ENCODE measurements at places on chromosomes 2 and 18.

DNA sequence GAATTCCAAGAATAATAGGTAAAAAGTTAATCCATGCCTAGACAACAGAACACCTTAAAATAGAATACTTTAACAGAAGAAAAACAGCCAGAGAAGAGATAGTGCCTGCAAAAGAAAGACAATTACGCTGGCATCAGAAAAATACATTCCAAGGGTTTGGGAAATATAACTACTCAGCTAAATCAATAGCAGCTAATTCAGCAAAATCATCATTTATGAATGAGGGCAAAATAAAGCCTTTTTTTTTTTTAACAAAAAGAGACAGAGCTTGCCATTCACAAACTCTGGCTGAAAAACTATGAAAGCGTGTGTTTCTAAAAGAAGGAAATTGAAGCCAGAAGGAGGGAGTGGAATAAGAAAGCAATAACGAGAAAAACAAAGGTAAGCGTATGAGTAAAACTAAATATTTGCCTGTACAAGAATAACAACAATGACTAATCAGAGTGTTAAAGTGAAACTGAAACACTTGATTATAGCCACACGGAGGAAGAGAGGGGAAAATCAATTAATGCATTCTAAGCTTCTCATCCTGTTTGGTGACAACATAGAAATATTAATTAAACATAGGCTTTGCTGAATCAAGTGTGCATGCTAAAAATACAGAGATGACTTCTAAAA lies 90.2 kb downstream of the EHD3 start:
- peak; percentile 80 for DNase-seq

GRCh38 chr2:63851691-63852311 lies 10.1 kb downstream of the UGP2 start:
- DNase-seq, result no peak

- no peak for DNase-seq
Measured at GRCh38 chr18:61972389-61973264, 79.8 kb upstream of the RNF152 start.

DNA sequence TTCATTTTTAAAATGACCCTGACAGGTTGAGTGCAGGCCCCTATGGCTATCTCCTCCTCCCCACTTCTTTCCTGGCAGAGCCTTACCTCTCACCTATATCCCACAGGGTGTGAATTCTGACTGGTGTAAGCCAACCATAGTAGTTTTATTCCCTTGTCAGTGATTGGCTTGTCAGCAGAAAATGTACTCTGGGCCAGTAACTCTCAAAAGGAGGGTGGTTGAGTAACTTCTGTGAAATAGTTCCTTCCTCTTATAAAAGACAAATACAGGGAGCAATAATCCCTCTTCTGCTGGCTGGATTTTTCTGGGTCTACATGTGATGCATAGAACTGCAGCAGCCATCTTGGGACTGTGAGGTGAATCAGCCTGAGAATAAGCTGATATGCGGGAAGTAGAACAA lies 83.4 kb downstream of the RAPH1 start:
- DNase-seq, result no peak

GRCh38 chr2:133605011-133605765 lies 36.9 kb upstream of the NCKAP5 start:
- no peak for DNase-seq

DNA sequence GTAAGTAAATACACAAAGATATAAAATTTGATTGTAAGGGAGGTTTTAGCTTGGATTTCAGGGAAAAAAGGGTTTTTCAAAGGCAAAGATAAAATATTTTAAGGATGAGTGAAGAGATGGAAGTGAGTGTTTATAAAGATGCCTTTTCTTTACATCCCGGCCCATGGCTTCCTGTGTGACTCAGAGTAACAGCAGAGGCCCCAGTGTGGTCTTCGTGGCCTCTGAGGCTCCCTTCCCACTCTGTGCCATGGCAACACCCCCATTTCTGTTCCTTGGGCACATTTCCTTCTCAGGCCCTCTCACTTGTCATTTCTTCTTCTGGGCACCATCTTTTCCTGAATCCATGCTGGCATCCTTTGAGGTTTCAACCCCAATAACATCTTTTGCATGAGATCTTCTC lies 92.6 kb upstream of the TMEM18 start:
- DNase-seq, result peak; percentile 5

- DNase-seq, result no peak
Measured at GRCh38 chr18:12567849-12568248, 90.1 kb downstream of the SPIRE1 start.
